ENCODE measurements at places on chromosomes 2 and 18.

DNA sequence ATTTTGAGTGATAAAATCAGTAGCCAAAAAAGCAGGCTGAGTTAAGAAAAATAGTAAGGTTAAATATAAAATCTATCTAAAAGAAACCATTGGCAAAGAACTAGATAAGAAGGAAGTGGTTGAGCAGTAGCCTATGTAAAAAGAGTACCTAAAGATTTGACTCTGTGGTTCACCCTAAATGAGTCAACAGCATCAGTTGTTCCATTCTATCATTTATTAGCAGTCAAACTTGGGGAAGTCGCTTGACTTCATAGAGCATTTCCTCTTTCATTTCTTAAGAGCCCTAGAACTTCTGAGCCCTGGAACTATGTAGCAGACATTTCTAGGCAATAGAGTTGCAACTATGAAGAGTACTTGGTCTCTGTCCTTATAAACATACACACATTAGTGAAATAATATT is 381.7 kb downstream of the NUP35 start:
- no peak for DNase-seq

DNA sequence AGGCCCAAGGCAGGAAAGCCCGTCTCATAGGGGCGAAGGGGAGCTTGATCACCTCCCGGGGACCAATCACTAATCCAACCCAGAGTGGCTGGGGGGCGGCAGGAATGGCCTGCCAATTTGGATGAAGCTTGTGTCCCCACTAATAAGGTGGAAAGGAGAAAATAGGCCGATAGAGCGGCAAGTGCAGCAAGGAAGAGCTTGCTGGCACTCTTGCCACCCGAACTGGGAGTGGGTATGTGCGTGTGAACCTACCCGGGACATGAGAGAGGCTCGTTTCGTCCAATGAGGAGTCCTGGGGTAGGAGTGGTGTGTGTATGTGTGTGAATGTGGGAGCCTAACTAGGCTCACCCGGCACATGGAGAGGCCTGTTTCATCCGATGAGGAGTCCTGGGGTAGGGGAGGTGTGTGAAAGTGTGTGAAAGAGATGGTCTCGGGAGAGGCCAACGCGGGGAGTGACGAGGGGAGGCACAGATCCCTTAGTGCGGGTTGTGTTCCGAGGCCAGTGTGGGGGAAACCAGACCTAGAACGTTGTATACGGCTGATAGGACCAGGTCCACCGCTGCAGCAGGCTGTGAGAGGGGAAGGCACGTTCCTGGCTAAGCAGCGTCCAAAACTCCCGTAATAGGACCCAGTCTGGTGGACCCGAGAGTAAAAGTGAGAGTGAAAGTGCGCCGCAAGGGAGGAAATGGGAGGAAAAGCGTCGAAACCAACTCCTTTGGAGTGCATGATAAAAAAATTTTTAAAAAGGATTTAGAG is 47.1 kb upstream of the SELENOI start:
- no peak for DNase-seq

GRCh38 chr18:44107187-44107586 is 573.5 kb upstream of the SETBP1 start:
- DNase-seq, result no peak

DNA sequence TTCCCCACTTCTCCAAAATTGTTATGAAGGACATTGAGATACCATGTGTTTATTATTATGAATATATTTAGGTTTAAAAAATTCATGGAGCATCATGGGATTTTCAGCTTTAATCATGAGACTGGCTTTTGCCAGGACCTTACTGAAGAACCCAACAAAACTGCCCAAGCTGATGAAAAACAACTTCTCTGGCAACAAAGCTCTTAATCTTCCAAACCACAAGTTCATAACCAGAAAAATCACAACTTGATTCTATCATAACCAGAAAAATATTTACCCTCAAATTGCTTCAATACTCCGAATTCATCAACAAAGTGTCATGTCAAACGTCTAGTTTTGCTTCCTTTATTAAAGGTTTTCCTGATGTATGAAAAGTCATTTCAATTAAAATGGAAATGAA is 971.8 kb upstream of the ACVR2A start:
- no peak for DNase-seq

DNA sequence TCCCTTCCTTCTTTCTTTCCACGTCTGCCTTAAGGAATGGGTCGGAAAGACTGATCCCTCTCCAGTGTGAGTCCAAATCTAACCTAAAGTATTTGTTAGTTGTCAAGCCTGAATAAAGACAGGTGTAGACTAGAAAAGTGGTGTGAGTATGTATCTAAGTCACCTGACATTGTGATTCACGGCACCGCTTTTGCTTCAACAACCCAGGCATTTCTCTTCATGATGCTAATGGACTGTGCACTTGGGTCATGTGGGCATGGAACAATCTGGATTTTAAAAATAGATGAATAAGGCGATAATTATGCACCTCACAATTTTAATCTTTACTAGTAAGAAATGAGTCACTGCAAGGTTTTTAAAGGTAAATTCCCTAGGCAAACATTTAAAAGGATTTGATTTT is 107.5 kb downstream of the LIPG start:
- DNase-seq, result no peak

GRCh38 chr18:13136904-13137669 is 81.5 kb upstream of the LDLRAD4 start:
- peak; percentile 29 for DNase-seq

DNA sequence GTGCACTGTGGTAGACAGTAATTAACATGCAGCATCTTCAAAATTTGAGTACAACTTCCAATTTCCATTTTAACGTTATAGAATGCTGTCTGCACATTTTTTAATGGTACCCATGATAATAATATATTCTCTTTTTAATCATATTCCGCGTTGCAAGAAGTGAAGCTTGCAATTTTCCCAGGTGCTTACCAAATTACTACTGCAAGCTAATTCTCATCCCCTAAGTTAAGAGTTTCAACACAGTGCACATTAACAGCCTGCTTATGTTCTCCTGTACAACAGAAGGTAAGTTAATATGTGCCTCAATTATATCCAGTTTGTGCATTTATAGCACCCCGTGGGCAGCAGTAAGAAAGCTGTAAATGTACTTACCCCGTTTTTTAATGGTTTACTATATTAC is 132.9 kb downstream of the CBLN2 start:
- no peak for DNase-seq

All from GM18507 (cell line).